Right atrium auricular region (tissue), 2 donors: ENCODE measurements at places on chromosomes 3 and 15.

DNA sequence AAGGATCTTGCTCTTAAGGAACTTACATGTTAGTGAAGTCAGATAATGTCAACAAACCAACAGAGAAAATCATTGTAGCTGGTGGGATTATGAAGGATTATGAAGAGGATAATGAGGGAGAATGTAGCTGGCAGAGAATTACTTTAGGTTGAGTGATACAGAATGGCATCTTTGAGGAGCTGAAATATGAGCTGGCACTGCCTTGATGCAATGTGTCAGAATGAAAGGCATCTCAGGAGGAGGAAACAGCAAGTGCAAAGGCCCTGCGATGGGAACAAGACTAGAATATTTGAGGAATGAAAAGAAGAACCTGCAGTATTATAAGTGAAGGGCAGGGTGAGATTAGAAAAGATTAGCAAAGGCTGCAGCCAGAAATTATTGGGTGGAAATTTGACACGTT is 237.2 kb upstream of the ADAMTS9 start:
- H3K36me3 ChIP-seq, result no peaks in the 10 kb centered on the region
- no peaks in the 10 kb centered on the region for H3K4me1 ChIP-seq
- DNase-seq, result no peak
- no peak overlapping the region for H3K27ac ChIP-seq

- no peak for DNase-seq
- H3K27ac ChIP-seq, result no peak overlapping the region
- H3K36me3 ChIP-seq, result no peaks in the 10 kb centered on the region
- no peaks in the 10 kb centered on the region for H3K27me3 ChIP-seq
- H3K4me3 ChIP-seq, result no peak overlapping the region
Measured at GRCh38 chr3:60065227-60065868, 1015.5 kb upstream of the CFAP20DC start.

DNA sequence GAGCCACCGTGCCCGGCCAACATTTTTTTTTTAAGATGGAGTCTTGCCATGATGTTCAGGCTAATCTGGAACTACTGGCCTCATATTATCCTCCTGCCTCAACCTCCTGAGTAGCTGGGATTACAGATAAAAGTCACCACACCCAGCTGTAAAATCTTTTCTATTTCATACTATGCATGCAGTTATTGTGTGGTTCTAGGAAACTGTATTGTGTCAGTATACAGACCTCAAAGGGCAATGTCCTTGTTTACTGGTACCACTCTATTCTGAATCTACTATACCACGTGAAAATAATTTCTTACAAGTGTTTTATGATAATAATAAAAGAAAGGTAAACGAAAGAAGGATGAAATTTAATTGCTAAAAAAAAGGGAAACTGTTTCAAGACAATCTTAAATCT is 123.5 kb upstream of the PTX3 start:
- H3K36me3 ChIP-seq, result no peaks in the 10 kb centered on the region
- no peaks in the 10 kb centered on the region for H3K4me1 ChIP-seq

- no peaks in the 10 kb centered on the region for H3K27me3 ChIP-seq
- H3K4me3 ChIP-seq, result no peak overlapping the region
- DNase-seq, result peak; percentile 73
- no peaks in the 10 kb centered on the region for H3K4me1 ChIP-seq
Measured at GRCh38 chr3:119588112-119588511, 8.8 kb downstream of the ADPRH start.

GRCh38 chr15:90592131-90592881 is 62.6 kb downstream of the CRTC3 start:
- DNase-seq, result no peak
- no peak overlapping the region for H3K27ac ChIP-seq
- H3K4me3 ChIP-seq, result no peak overlapping the region
- H3K27me3 ChIP-seq, result no peaks in the 10 kb centered on the region
- H3K36me3 ChIP-seq, result no peaks in the 10 kb centered on the region

GRCh38 chr15:59384507-59384906 is 11.8 kb upstream of the MYO1E start:
- no peak overlapping the region for H3K4me3 ChIP-seq
- no peak overlapping the region for H3K27ac ChIP-seq
- no peak for DNase-seq
- no peaks in the 10 kb centered on the region for H3K36me3 ChIP-seq

DNA sequence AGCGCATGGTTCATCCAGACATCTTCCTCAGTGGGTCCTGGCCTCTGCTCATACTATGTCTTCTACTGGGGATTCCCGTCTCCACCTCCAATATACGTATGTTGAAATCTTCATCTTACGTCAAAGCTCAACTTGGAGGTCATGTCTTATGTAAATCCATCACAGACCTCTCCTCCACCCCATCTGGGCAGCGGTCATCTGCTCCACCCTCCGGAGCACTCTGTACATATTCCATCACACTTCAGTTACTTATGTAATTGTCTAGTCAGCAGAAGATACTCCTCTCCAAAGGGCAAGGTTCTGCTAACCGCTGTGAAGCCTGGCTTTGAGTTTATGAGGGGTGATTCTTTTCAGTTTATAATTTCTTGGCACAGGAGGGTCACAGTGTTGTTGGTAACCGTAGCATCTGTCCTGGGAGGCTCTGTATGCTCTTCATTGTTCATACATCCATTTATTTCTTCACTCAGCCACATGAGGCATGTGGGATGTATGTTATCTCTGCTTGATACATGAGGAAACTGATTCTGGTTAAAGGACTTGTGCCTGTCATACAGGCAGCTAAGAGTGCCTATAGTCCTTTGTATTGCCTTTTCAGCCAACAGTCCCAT is 22.1 kb downstream of the MAP2K1 start:
- H3K27ac ChIP-seq, result no peak overlapping the region
- H3K4me3 ChIP-seq, result no peak overlapping the region
- peak; percentile 69 for DNase-seq
- H3K36me3 ChIP-seq, result no peaks in the 10 kb centered on the region
- no peaks in the 10 kb centered on the region for H3K4me1 ChIP-seq

GRCh38 chr15:40762919-40763800 is 708 bp upstream of the GCHFR start:
- peak overlapping the region; percentile 43 for H3K4me3 ChIP-seq
- H3K27me3 ChIP-seq, result no peaks in the 10 kb centered on the region
- peak overlapping the region; percentile 74 for H3K27ac ChIP-seq
- H3K4me1 ChIP-seq, result no peaks in the 10 kb centered on the region

- no peaks in the 10 kb centered on the region for H3K4me1 ChIP-seq
- no peaks in the 10 kb centered on the region for H3K36me3 ChIP-seq
- peak; percentile 60 for DNase-seq
- peak overlapping the region; percentile 37 for H3K4me3 ChIP-seq
Measured at GRCh38 chr3:119580067-119580760, 922 bp downstream of the ADPRH start.

DNA sequence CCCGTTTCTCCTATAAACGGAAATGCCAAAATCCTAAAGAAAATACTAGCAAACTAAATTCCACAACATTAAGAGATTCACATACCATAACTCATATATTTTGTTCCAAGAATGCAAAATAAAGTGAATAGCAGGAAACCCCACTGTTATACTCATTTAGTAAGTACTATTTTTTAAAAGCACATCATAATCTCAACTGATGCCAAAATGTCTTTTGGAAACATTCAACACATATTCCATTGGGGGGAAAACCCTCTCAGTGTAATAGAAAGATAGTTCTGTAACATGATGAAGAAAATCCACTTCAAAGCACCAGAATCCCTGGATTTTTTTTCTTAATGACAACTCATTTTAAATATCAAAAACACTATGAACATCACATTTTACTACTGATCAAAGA is 93.0 kb upstream of the EIF1B start:
- H3K4me1 ChIP-seq, result no peaks in the 10 kb centered on the region
- no peaks in the 10 kb centered on the region for H3K27me3 ChIP-seq
- H3K36me3 ChIP-seq, result no peaks in the 10 kb centered on the region
- H3K27ac ChIP-seq, result no peak overlapping the region

DNA sequence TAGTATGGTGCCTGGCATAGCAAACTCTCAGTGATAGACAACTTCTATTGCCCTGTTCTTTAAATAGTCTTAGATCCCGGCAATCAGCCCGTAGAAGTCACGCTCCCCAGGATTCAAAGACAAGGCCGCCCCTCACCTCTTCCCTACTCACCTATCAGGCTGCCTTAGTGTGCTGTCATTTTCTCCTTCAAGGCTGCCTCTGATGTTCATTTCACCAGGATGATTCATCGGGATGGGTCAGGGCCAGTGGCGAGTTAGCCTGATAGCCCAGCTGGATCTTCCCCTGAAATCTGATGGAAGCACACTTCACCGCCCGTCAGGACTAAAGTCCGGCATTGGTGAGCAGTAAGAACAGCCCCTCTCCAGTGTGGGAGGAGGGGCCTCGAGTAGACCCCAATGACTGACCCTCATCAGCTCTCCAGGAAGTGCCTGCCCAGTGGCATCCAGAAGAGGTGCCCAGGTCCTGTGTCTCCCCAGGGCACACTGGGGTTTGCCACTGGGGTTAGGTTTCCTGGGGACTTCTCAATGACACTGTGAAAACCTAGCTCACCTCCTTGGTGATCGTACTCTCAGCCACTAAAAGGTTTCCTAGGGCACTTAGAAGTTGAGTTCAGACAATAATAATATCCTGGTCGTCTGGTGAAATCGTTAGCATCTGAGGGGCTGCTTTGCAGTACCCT is 37.5 kb downstream of the TPM1 start:
- no peaks in the 10 kb centered on the region for H3K36me3 ChIP-seq
- no peak overlapping the region for H3K4me3 ChIP-seq
- peak overlapping the region; percentile 75 for H3K27ac ChIP-seq
- no peaks in the 10 kb centered on the region for H3K27me3 ChIP-seq
- DNase-seq, result no peak

DNA sequence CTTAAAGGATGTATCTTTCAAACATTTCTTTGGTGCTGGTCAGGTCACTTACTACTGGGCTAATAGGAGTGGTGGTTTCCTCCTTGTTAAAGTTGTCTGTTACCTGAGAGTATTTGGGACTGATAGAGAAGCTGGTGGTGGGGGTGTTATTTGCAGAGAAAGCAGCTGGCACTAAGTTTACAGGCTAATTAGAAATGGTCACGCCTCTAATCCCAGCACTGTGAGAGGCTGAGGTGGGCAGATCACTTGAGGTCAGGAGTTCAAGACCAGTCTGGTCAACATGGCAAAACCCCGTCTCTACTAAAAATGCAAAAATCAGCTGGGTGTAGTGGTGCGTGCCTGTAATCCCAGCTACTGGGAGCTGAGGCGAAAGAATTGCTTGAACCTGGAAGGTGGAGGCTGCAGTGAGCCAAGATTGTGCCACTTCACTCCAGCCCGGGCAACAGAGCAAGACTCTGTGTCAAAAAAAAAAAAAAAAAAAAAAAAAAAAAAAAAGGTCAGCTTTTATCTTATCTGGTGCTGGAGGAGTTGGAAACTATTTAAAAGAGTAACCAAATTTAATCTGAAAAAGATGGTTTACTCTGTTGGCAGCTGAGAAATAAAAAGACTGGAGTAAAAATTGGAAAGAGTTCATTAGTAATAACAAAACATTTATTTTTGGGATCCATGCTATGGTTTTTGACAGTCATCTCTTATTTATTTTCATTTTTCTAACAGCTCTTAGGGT is 332.6 kb downstream of the PTPRG start:
- no peaks in the 10 kb centered on the region for H3K36me3 ChIP-seq
- no peak overlapping the region for H3K4me3 ChIP-seq
- no peaks in the 10 kb centered on the region for H3K27me3 ChIP-seq
- H3K4me1 ChIP-seq, result no peaks in the 10 kb centered on the region
- no peak overlapping the region for H3K27ac ChIP-seq

GRCh38 chr3:149658744-149659497 is 1.1 kb upstream of the WWTR1 start:
- peaks cover 27% of the 10 kb centered on the region for H3K4me1 ChIP-seq
- no peaks in the 10 kb centered on the region for H3K27me3 ChIP-seq
- peak overlapping the region; percentile 100 for H3K27ac ChIP-seq
- no peaks in the 10 kb centered on the region for H3K36me3 ChIP-seq

DNA sequence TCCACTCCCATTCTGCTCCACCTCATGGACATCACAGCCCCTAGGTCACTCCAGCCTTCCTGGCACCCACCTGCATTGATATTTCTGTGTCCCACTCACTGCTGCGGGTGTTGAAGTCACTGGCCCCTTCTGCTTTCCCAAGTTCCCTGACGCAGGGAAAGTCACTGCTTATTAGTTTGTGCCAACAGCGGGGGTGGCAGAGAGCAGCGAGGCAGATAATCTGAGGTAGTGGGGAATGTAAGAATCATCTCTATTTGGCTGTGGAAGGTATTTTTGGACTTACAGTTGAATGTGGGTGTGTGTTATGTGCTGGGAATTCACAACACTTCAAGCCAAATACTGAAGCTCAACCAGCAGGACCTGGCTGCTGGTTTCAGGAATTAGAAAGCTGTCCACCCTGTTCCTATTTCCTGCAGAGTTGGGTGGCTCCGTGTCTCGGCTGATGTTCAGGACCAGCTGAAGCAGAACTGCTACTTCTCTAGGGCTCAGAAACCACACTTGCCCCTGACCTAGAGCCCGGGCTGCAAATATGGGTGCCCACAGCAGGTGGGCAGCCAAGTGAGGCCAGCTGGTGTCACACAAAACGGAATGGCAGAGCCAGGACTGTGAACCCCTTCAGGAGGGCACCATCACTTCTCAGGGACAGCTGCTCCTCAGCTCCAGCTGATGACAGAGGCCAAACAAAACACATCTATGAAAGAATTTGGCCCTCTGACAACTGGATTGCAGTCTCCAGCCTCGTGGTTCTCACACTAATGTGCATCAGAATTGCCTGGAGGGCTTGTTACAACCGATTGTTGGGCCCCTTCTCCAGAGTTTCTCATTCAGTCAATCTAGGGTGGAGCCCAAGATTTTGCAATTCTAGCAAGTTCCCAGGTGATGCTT is 57.7 kb downstream of the SEMA5B start:
- H3K36me3 ChIP-seq, result no peaks in the 10 kb centered on the region
- H3K27ac ChIP-seq, result peak overlapping the region; percentile 75
- DNase-seq, result no peak
- H3K27me3 ChIP-seq, result no peaks in the 10 kb centered on the region

DNA sequence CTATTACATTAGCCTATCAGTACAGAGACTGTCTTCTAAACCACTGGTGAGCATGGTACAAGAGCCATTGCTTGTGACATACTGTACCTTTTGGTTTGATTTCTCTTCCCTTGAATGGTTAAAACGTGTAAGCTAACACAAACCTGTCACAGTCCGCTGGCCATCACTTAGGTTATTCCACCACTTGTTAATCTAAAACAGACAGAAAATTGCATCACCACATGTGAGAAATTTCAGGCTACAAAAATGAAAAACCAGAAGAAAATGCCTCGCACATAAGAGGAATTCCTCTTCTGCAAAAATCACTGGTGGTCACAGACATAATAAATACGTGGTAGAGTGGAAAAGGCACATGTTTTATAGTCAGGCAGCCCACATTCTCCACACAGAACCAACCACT is 22.1 kb downstream of the PARL start:
- no peak overlapping the region for H3K4me3 ChIP-seq
- no peak overlapping the region for H3K27ac ChIP-seq
- no peak for DNase-seq

- H3K36me3 ChIP-seq, result no peaks in the 10 kb centered on the region
- no peak overlapping the region for H3K27ac ChIP-seq
- H3K4me3 ChIP-seq, result no peak overlapping the region
- H3K27me3 ChIP-seq, result no peaks in the 10 kb centered on the region
Measured at GRCh38 chr3:117480525-117480924, 770.9 kb downstream of the TUSC7 start.

- no peaks in the 10 kb centered on the region for H3K36me3 ChIP-seq
- no peak for DNase-seq
- H3K4me3 ChIP-seq, result no peak overlapping the region
Measured at GRCh38 chr3:86993704-86994103, 2.8 kb upstream of the VGLL3 start.

- H3K4me1 ChIP-seq, result no peaks in the 10 kb centered on the region
- no peaks in the 10 kb centered on the region for H3K27me3 ChIP-seq
- H3K36me3 ChIP-seq, result no peaks in the 10 kb centered on the region
- DNase-seq, result no peak
Measured at GRCh38 chr3:101248736-101249135, 71.6 kb downstream of the IMPG2 start.

- H3K27me3 ChIP-seq, result no peaks in the 10 kb centered on the region
- H3K27ac ChIP-seq, result peak overlapping the region; percentile 98
- no peaks in the 10 kb centered on the region for H3K4me1 ChIP-seq
- H3K4me3 ChIP-seq, result peak overlapping the region; percentile 86
- no peak for DNase-seq
Measured at GRCh38 chr15:90264671-90265070, 801 bp upstream of the NGRN start.
